Right cardiac atrium (tissue), 5 donors: ENCODE measurements at places on chromosomes 13 and 19. TPM values are rescaled to one million over a fixed set of nuclear protein-coding genes. Genes with fewer than 3 reads are reported as not detected.

RYR1 gene
- 1.1 TPM for polyA plus RNA-seq

ZIK1 gene
- 2.0 TPM for polyA plus RNA-seq

GRCh38 chr19:36771261-36772231 is 1.1 kb downstream of the ZNF850 start:
- DNase-seq, result peak; percentile 71

- no peak for DNase-seq
Measured at GRCh38 chr19:51139299-51140014, 2.6 kb upstream of the SIGLEC7 start.

DNA sequence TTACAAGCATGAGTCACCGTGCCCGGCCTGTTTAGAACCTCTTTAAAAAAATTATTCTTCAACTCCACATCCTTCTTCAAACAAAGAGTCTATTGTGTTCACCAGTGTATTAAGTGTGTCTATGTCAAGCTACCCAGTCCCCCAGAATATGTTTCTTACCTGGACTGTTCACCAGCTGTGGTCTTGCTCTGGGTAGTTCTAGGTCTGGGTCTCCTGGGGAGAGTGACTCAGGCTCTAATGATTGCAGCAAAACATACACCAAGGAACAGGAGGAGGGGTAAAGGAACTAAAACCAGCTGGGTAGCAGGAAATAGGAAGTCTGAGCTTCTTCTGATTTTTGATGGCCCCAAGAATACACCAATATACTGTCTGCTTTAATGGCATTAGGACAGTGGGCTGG is at the start of gene FPR1:
TSS of gene FPR1 (minus strand) at position 224 of the 400 bp plus-strand sequence. CDS start 4,884 bp downstream, outside the sequence.
- DNase-seq, result no peak

PEG3 gene
- polyA plus RNA-seq, result 3.1 TPM

ZNF134 gene
- polyA plus RNA-seq, result 5.5 TPM

- DNase-seq, result no peak
Measured at GRCh38 chr13:67292886-67293285, 62.8 kb upstream of the PCDH9 start.

- no peak for DNase-seq
Measured at GRCh38 chr19:1076046-1076386, 9.0 kb downstream of the ARHGAP45 start.

DNA sequence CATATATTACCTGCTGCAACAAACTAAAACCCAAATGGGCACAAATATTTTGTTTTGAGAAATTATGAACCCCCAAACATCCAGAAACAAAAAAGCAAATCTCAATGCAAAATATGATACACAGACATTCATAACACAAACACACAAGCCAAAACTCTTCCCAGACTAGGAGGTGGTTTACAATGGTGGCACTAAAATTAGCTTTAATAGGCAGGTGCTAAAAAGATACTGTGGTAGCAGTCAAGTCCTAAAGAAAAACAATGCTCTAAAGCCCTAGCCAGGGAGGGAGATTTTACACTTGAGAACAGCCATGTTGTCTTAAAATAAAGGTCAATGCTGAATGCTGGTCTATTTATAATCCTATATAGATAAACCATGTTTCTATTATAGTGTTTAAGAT is 65.0 kb downstream of the DOCK9 start:
- DNase-seq, result no peak

CUL4A gene
- polyA plus RNA-seq, result 53.1 TPM

- DNase-seq, result no peak
Measured at GRCh38 chr19:5956728-5957127, 21.2 kb downstream of the RANBP3 start.

SPACA7 gene
- not detected for polyA plus RNA-seq

GRCh38 chr13:97229699-97230098 is 7.6 kb downstream of the MBNL2 start:
- no peak for DNase-seq

MADCAM1 gene
- polyA plus RNA-seq, result 0.27 TPM

DNA sequence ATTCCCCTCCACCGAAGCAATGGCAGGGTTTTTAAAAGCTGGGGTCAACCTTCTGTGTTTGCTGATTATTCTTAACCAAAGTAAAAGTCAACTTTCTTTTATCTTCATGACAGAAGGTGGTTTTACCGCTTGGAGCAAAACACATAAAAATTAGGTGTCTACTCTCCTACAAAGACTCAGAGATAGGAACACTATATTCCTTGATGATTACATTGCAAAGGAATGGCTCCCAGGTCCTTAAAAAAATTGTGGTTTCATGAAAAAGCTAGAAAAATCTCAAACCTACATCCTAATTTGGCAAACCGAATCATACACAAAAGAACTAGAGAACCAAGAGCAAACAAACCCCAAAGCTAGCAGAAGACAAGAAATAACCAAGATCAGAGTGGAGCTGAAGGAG is 760.4 kb upstream of the PCDH20 start:
- no peak for DNase-seq

DNA sequence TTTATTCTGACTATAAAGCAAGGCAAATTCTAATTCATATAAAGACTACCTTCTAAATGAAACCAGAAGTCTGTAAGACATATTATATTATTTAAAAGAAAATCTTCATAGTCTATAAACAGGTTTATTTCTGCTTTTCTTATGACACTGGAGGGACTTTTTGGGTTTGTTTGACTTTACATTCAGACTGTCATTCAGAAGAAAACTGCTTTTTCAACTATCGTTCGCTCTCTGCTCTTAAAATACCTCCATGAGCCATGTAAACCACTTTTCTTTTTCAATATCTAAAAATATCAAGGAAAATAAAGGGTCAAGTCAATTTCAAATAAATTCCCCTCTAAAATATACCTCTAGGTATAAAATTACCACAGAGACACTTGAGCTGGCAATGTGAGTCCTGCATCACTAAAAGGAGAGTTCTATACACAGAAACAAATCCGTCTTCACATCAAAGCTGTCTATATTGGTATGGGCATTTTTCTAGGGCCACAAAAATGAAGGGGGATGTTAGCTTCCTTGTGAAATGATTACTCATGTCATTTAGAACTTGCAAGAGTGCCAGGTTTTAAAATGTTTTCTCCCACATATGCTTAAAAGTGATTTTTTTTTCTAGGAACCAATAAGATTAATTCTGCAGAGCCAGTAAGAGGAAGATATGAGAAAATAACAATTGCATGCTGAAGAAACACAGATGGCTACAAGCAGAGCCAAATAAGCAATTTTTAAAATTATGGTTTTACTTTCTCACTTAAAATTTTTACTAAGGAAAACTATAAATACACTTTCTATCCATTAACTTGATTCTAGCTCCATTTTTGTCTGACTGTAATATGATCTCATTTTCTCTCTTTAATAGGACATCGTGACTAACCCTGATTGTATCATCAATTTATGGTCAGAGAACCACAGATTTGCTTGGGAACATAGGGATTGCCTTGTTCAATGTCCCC is 181.8 kb downstream of the TBC1D4 start:
- no peak for DNase-seq

PPP1R13L gene
- 100 TPM for polyA plus RNA-seq

GRCh38 chr19:343941-344624 is 513 bp downstream of the MIER2 start:
- DNase-seq, result peak; percentile 31

GRCh38 chr19:41175801-41176777 is 16.9 kb upstream of the CYP2S1 start:
- DNase-seq, result peak; percentile 72

GRCh38 chr19:10748927-10749434 is 31.1 kb downstream of the DNM2 start:
- peak; percentile 72 for DNase-seq

CRTC1 gene
- polyA plus RNA-seq, result 9.5 TPM

UFM1 gene
- polyA plus RNA-seq, result 24.4 TPM

DNA sequence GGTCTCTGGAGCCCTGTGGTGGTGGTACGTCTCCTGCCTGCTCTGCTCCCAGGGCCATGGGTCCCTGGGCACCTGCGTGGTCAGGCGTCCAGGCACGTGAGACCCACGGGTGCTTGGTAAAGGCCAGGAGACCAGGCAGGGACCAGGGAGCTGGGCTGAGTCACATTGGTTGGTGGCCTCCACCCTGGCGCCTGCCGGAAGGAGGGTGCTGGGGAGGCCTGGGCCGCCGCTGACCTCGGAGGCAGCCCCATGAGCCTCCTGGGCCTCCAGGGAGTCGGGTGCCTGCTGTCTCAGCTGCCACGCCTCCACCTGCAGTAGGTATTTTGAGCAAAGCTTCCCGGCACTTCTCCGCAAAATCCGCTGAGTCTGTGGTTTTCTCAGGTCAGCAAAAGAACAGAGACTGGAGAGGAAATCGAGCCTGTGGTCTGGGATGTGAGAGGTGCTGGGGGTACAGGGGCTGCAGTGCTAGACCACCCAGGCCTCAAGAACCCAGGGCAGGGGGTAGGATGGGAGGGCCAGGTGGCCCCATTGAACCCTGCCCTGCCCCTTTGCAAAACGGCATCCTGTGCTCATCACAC is 3.6 kb upstream of the PLK5 start:
- no peak for DNase-seq

DNA sequence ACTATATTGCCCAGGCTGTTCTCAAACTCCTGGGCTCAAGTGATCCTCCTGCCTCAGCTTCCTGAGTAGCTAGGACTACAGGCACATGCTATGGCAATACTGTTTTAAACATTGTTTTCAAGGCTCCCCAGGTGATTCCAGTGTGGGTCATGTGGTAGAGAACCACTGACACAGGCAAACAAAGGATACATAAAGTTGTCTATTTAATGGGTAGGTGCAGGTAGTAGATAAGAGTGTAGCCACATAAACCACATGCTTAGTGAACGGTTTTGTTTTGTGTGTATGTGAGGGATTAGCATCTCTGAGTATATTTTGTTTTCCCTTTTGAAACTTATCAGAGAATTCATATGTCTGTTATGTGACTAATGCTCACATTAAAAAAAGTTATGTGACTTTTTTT is 36.7 kb downstream of the USPL1 start:
- DNase-seq, result no peak

- no peak for DNase-seq
Measured at GRCh38 chr13:32804673-32805230, 211.5 kb upstream of the KL start.

DNA sequence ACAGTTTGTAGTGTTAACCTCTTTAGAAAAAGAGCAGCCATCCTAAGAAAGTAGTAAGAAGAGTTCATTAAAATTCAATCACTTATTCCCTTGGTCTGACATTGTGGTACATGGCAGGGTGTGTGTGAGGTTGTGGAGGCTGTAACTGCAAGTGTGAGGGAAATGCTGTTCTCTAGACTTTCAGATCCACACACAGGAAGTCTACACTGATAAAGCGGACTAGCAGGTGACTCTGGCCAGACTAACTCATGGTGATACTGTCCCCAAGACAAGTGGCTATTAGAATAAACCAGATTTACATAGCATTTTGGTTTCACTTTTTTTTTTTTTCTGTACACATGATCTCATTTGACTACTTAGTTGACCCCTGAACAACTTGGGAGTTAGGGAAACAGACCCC is 10.0 kb downstream of the MTIF3 start:
- DNase-seq, result no peak

- no peak for DNase-seq
Measured at GRCh38 chr19:36106441-36106840, 4.5 kb upstream of the OVOL3 start.

DNA sequence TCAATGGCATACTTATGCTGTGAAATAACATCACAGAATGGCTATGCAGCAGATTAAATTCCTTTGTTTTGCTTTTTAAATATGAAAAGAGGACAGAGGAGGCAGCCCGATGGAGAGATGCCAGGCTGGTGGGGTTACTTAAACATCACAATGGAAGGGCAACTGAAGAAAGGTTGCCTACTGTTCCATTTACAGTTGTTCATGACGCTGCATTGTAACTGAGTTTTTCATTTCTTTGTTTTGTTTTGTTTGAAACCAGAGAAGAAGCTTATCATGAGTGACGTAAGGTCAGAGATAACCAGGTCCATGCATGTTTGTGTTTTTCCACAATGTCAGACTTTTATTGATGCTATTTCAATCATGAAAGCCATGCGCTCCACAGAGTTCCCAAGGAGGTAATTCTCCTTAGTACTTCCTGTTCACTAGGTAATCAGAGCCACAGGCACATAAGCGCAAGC is 273.8 kb downstream of the LHFPL6 start:
- no peak for DNase-seq

DNA sequence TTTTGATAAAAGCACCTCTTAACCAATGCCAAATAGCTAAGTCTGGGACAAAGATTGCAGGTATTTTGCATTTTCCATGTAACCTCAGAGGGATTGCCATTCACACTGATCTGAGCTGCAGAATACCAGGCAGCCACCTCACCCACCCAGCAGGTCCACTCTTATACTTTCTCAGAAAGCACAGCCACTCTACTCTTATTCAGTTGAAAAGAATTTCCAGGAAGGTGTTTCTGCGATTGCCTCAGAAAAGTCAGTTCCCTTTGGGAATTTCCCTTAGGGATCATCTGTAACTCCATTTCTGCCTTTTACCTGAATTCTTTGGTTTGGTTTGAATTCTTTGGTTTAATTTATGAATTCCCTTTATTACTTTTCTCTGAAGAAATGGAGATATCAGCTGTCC is 904 bp upstream of the ALOX5AP start:
- no peak for DNase-seq

- DNase-seq, result no peak
Measured at GRCh38 chr13:99027661-99028425, 50.0 kb upstream of the DOCK9 start.

TEX101 gene
- polyA plus RNA-seq, result not detected

DNA sequence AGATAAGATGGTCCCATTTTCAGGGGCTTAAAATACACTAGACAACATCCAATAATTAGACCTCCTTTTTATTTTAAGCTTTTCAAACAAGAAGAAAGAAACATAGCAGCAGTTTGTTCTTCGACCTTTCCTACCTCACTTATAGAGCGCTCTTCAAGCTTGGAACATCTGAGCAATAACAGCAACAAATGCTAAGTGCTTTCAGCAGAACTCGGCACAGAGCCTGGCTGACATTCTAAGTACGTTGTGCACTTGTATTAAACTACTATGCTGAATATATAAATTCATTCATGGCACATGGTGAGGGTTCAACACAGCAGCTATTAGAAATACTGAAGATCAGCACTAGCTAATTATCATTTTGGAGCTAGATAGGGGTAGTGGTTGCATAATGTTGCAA is 256.1 kb upstream of the MAB21L1 start:
- peak; percentile 58 for DNase-seq

TTC9B gene
- polyA plus RNA-seq, result 0.11 TPM

LAIR1 gene
- 2.9 TPM for polyA plus RNA-seq

DNA sequence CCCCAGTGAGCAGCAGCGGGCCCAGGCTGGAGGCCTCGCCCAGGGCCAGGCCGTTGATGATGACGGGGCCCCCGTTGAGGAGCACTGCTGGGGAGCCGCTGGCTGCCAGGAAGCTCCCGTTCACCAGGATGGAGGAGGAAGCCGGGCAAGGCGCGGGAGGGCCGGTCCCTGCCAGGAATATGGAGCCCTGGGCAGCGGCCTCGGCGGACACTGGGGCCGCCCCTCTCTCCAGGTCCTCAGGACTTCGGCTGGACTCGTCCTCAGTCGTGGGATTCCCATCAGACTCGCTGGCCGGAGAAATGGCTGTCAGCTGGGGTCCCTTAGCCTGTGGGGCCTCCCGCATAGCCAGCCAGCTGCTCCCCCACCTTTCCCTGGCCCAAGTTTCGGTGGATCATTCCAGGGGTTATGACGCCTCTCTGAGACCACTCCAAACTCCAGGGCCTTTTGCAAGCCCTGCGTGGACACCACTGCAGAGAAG is 2.1 kb downstream of the SIX5 start:
- no peak for DNase-seq
